ENCODE measurements at places on chromosomes 5 and 9. TPM values are rescaled to one million over a fixed set of nuclear protein-coding genes. Genes with fewer than 3 reads are reported as not detected.

Gene NTNG2
- total RNA-seq = 7.6 TPM

Gene PRELID1
- 87.0 TPM for total RNA-seq

Gene ZNF608
- total RNA-seq = 32.1 TPM

Gene FOXD4L5
- 0.41 TPM for total RNA-seq

Gene SEMA6A
- total RNA-seq = 33.3 TPM

Gene FCHO2
- 83.9 TPM for total RNA-seq

Gene GPR150
- 0.49 TPM for total RNA-seq

Gene PCDHB13
- 3.2 TPM for total RNA-seq

Gene TMEM8B
- total RNA-seq = 13.7 TPM

Gene ADAMTSL1
- total RNA-seq = 7.3 TPM

Gene KLF9
- 91.0 TPM for total RNA-seq

Gene ECM2
- 13.8 TPM for total RNA-seq

Gene PCA3
- total RNA-seq = not detected

Gene PCDHGA10
- 6.2 TPM for total RNA-seq

Gene MYMK
- not detected for total RNA-seq

Gene PCDHAC1
- total RNA-seq = 3.7 TPM

Gene B4GALT1
- 80.1 TPM for total RNA-seq

Gene GARIN3
- total RNA-seq = not detected

Gene ATOX1
- 62.4 TPM for total RNA-seq

Gene CD74
- 2,961 TPM for total RNA-seq
